ENCODE measurements at places on chromosomes 2 and 18. TPM values are rescaled to one million over a fixed set of nuclear protein-coding genes. Genes with fewer than 3 reads are reported as not detected.

FIGN gene
- 0.43 TPM for total RNA-seq

DSG1 gene
- total RNA-seq = not detected

MEIS1 gene
- total RNA-seq = 2.5 TPM

KLHL30 gene
- total RNA-seq = not detected

TLX2 gene
- not detected for total RNA-seq

REG1B gene
- total RNA-seq = not detected

PARD3B gene
- 2.2 TPM for total RNA-seq

ORMDL1 gene
- 125 TPM for total RNA-seq

IL36G gene
- not detected for total RNA-seq

TMEM163 gene
- 1.0 TPM for total RNA-seq

BOLL gene
- not detected for total RNA-seq

NR4A2 gene
- total RNA-seq = 0.67 TPM

DSG3 gene
- not detected for total RNA-seq

STPG4 gene
- total RNA-seq = 0.70 TPM

AAMP gene
- 226 TPM for total RNA-seq

ALK gene
- total RNA-seq = 0.06 TPM

ACOXL gene
- not detected for total RNA-seq

CFAP65 gene
- total RNA-seq = not detected

ACMSD gene
- total RNA-seq = not detected

BOK gene
- 21.6 TPM for total RNA-seq

CD8B2 gene
- not detected for total RNA-seq

REG3A gene
- not detected for total RNA-seq

PDCD1 gene
- total RNA-seq = not detected

FAM110C gene
- total RNA-seq = not detected

PJVK gene
- 0.47 TPM for total RNA-seq

CMPK2 gene
- total RNA-seq = 2.7 TPM

ANTXR1 gene
- 32.8 TPM for total RNA-seq

ATP6V1B1 gene
- total RNA-seq = not detected

RNU2-63P gene
- 78.3 TPM for total RNA-seq

BMP10 gene
- not detected for total RNA-seq

PLEKHH2 gene
- 0.29 TPM for total RNA-seq

CABYR gene
- total RNA-seq = 1.0 TPM

MRO gene
- 0.02 TPM for total RNA-seq

LAMA3 gene
- total RNA-seq = 0.56 TPM
